ENCODE measurements at places on chromosomes 3 and 15. TPM values are rescaled to one million over a fixed set of nuclear protein-coding genes. Genes with fewer than 3 reads are reported as not detected.

The CASR gene
- not detected for total RNA-seq

The HDDC3 gene
- 30.5 TPM for total RNA-seq

The GOLGA8S gene
- 2.4 TPM for total RNA-seq

The GREM1 gene
- not detected for total RNA-seq

The EFCC1 gene
- total RNA-seq = 0.21 TPM

The PEAK1 gene
- 41.4 TPM for total RNA-seq

The TRH gene
- total RNA-seq = not detected

The LRTM1 gene
- total RNA-seq = not detected

DNA sequence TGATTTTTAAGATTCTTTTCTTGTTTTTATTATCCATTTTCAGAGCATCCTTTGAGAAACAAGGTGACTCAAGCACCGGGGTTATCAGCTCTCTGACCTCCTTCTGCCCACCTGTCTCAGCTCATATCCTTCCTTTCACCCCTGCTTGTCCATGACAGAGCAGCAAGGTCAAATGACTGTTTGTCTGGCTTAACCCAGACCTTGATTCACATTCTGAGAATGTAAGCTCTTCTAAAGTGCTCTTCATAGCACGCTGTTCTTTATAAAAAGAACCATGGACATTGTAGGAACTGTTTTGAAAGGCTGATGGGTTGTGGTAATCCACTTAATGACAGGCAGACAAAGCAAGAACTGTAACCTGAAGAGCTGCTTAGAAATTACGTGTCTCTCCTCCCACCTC, 122.5 kb downstream of the CHST2 start:
- peaks cover 34% of the 10 kb centered on the region for H3K4me1 ChIP-seq
- no peaks in the 10 kb centered on the region for H3K27me3 ChIP-seq
- H3K27ac ChIP-seq = no peak overlapping the region
- DNase-seq = no peak

- peaks cover 25% of the 10 kb centered on the region for H3K27me3 ChIP-seq
- no peak for DNase-seq
- H3K36me3 ChIP-seq = no peaks in the 10 kb centered on the region
- H3K27ac ChIP-seq = no peak overlapping the region
- H3K4me1 ChIP-seq = no peaks in the 10 kb centered on the region
Observed at GRCh38 chr15:66985653-66986052, 79.7 kb upstream of the SMAD3 start.

DNA sequence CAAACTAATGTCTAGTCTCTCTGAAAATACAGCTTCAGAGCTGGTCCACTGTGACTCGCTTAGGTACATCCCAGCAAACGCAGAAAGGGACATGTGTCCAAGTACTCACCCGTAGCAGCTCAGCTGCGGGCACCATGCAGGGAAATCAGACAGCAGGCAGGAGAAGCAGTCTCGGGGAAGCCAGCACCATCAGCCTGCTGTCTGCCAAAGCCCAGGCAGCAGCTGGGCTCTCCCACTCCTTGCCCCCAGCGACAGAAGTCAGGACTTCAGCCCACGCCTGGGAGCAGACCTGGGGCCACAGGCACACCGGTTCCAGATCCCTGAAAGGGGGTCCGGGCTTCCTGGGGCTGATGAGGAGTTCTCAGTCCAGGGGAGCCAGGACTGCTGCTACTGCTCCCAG, 34.9 kb downstream of the SEMA5B start:
- H3K27ac ChIP-seq = no peak overlapping the region
- DNase-seq = no peak
- H3K27me3 ChIP-seq = peaks cover 30% of the 10 kb centered on the region
- no peak overlapping the region for H3K4me3 ChIP-seq

GRCh38 chr3:47444103-47444502, 31.6 kb downstream of the SCAP start:
- H3K4me3 ChIP-seq = no peak overlapping the region
- peak overlapping the region; percentile 12 for H3K27ac ChIP-seq
- H3K27me3 ChIP-seq = no peaks in the 10 kb centered on the region
- peaks cover 15% of the 10 kb centered on the region for H3K4me1 ChIP-seq
- H3K36me3 ChIP-seq = peaks cover 4% of the 10 kb centered on the region
- DNase-seq = no peak

- DNase-seq = no peak
- peaks cover 14% of the 10 kb centered on the region for H3K36me3 ChIP-seq
- no peak overlapping the region for H3K27ac ChIP-seq
- peaks cover 17% of the 10 kb centered on the region for H3K27me3 ChIP-seq
- no peak overlapping the region for H3K4me3 ChIP-seq
- H3K4me1 ChIP-seq = no peaks in the 10 kb centered on the region
Observed at GRCh38 chr3:84965141-84965540, 6.4 kb downstream of the CADM2 start.

GRCh38 chr3:14434498-14435151, 32.2 kb downstream of the SLC6A6 start:
- H3K27me3 ChIP-seq = no peaks in the 10 kb centered on the region
- H3K27ac ChIP-seq = peak overlapping the region; percentile 97
- peaks cover 57% of the 10 kb centered on the region for H3K4me1 ChIP-seq
- peak overlapping the region; percentile 79 for H3K4me3 ChIP-seq
- no peaks in the 10 kb centered on the region for H3K36me3 ChIP-seq

DNA sequence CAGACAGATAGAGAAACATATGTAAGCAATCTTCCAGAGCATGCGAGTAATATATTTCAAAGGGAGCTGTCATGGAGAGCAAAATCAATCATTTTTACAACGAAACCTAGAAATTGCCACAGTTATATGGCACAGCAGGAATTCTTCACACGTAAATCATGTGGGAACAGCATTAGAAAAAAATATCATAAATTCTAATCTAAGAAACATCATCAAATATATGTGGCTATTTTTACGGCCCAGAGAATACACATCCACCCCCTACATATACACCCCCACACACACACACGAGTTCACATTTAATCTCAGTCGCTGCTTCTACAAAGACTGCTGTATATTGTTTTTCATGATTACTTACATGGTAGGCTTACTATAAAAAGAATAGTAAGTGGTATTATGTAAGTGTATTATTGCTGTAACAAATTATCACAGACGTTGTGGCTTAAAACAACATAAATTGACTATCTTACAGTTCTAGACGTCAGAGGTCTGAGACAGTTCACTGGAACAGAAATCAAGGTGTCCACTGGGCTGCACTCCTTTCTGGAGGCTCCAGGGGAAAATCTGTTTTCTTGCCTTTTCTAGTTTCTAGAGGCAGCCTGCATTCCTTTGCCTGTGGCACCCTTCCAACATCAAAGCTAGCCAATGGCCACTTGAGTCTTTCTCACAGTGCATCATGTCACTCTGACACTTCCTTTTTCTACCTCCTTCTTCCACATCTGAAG, 363.3 kb downstream of the ULK4 start:
- H3K27ac ChIP-seq = no peak overlapping the region
- no peak for DNase-seq
- H3K4me1 ChIP-seq = peaks cover 8% of the 10 kb centered on the region
- no peak overlapping the region for H3K4me3 ChIP-seq

DNA sequence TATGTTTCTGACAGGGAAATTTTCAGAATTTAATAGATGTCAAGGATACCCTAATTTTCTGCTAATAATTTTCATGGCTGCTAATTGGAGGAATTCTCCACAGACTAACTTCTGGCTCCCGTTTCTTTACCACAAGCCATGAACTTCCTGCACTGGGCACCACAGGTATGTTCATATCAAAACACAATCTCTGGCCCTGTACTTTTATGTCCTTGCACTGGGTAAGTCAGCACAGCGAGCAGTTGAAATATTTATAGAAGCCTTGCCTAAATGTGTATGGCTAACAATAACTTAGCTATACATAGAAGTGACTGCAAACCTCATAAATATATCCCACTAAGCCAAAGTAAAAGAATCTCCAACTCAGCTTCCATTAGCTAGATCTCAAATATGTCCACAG, 246.9 kb downstream of the ZIC1 start:
- H3K36me3 ChIP-seq = no peaks in the 10 kb centered on the region
- H3K27ac ChIP-seq = no peak overlapping the region
- no peaks in the 10 kb centered on the region for H3K27me3 ChIP-seq
- no peaks in the 10 kb centered on the region for H3K4me1 ChIP-seq

DNA sequence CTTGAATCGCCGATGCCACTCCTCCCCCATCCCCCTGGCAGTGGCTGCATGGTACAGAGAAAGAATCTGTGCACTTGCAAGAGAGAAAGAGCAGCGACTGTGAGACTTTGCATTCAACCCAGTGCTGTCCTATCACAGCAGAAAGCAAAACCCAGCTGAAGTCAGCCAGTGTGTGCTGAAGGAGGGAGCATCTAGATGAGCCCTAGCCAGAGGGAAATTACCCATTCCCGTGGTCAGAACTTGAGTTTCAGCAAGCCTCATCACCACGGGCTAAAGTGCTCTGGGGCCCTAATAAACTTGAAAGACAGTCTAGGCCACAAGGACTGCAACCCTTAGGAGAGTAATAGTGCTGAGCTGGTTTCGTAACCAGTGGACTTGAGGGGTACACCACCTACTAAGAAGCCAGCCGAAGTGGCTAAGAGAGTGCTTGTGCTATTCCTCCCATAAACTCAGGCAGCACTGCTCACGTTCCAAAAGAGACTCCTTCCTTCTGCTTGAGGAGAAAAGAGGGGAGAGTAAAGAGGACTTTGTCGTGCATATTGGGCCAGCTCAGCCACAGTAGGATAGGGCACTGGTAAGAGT, 15.2 kb upstream of the PIK3R4 start:
- no peaks in the 10 kb centered on the region for H3K36me3 ChIP-seq
- no peak overlapping the region for H3K27ac ChIP-seq
- peaks cover 31% of the 10 kb centered on the region for H3K27me3 ChIP-seq

- peak overlapping the region; percentile 78 for H3K27ac ChIP-seq
- no peak for DNase-seq
- H3K36me3 ChIP-seq = no peaks in the 10 kb centered on the region
- H3K4me3 ChIP-seq = peak overlapping the region; percentile 31
- peaks cover 47% of the 10 kb centered on the region for H3K4me1 ChIP-seq
Observed at GRCh38 chr3:114338651-114339357, 45.0 kb downstream of the TIGIT start.

DNA sequence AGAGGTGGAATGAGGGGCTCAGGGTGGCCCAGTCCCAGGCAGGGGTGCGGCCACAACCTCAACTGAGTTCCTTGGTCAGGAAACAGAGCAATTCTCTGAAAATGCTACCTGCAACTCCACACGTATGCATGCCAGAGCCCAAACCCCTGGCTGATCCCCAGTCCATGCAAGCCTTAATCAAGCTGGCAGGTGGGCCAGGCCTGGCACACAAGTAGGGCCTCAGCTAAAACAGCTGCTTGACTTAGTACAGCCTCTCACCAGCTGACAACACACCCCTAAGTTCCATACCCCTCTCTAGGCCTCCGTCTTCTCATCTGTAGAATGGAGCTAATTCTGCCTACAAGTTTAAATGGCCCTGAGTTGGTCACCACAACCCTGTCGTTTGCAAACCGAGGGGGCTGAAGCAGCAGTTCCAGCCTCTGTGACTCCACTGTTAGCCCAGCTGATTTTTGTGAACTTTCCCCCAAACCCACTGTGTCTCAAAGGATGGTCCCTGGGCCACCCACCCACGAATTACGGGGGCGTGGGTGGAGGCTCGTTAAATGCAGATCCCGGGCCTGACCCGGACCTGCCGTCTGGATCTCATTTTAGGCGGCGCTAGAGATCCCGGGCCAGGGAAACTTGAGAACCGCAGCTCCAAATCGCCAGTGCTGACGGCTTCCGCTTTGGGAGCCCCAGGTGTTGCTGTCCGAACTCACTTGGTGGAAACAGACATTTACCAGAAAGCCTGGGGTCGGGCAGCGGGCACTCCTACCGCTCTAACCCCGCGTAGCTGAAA, 927 bp downstream of the CHDH start:
- H3K36me3 ChIP-seq = no peaks in the 10 kb centered on the region
- peak overlapping the region; percentile 9 for H3K4me3 ChIP-seq
- no peaks in the 10 kb centered on the region for H3K4me1 ChIP-seq
- no peak for DNase-seq
- no peak overlapping the region for H3K27ac ChIP-seq

DNA sequence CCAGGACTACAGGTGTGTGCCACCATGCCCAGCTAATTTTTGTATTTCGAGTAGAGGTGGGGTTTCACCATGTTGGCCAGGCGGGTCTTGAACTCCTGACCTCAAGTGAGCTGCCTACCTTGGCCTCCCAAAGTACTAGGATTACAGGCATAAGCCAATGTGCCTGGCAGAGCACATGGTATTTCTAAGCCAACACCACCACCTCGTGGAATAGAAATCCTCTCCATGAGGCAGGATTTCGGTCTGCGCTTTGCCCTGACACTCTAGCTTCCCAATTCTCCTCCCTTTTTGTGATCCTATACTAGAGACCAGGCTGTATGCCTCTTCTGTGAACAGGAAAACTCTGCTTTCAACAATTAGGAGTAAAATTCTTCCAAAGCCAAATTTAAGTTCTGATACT, 372.2 kb downstream of the VGLL3 start:
- DNase-seq = no peak
- H3K4me3 ChIP-seq = no peak overlapping the region
- H3K4me1 ChIP-seq = no peaks in the 10 kb centered on the region
- H3K27me3 ChIP-seq = no peaks in the 10 kb centered on the region

DNA sequence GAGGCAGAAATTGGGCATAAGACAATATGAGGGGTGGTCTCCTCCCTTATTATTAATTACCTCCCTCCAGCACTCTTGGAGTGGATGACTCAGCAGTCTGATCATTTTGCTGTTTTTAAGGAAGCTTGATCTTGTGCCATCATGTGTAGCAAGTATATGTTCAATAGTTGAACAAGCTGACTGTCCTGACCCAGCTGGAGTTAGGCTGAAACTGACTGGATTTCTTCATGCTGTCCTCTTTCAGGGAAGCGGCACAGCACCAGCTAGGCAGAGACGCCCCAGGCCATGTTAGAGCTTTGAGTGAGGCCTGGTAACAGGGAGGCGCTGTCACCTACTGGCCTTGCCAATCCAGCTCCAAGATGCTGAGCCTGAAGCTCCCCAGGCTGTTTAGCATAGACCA, 54.4 kb upstream of the KIF23 start:
- H3K4me1 ChIP-seq = no peaks in the 10 kb centered on the region
- H3K36me3 ChIP-seq = no peaks in the 10 kb centered on the region
- H3K27me3 ChIP-seq = peaks cover 12% of the 10 kb centered on the region
- H3K4me3 ChIP-seq = no peak overlapping the region
- H3K27ac ChIP-seq = no peak overlapping the region

DNA sequence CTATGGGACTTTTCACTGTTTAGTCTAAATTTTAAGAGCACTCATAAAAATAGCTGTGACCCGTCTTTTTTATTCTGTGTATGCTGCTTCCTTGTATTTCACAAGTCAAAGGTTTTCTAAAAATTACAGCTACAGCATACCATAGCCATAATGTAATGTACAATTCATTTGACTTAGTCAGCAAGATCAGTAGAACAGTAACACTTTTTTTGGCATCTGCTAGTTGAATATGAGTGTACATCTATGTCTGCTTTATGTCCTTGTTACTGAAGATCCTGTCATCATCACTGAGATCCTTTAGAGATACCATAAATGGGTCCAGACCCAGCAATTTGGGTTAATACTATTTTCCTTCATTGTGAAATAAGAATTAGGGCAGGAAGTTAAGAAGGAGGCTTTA, 42.2 kb downstream of the CMSS1 start:
- no peaks in the 10 kb centered on the region for H3K36me3 ChIP-seq
- peaks cover 4% of the 10 kb centered on the region for H3K4me1 ChIP-seq
- no peak overlapping the region for H3K27ac ChIP-seq
- no peak for DNase-seq
- H3K4me3 ChIP-seq = no peak overlapping the region

All from natural killer cell treated with Interleukin-12 subunit alpha and Interleukin-12 subunit beta and Interleukin-15 and Interleukin-18, amount 100 ng/mL, for 72 hours (primary cell).